ENCODE measurements at places on chromosomes 1 and 21.

GRCh38 chr1:228015276-228016180 is 8.7 kb downstream of the WNT3A start:
- DNase-seq: no peak

- no peak for DNase-seq
Observed at GRCh38 chr1:909861-910310, 13.8 kb upstream of the SAMD11 start.

DNA sequence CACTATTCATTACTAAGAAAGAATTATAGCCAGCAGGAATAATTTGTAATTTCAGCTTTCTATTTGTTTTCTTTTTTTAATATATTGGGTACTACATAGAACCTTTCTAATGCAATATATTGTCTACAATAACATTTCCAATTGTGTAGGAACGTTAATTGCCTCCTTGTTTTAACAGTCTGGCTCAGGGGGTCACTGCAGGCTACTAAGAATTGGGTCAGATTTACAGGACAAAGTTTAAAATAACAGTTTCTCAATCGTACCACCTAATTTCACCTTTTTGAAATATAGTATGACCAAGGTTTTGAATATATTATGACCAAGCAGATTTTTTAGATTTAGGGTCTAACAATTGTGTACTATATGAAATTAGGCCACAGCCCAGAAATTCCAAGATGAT is 2.4 kb downstream of the CFH start:
- DNase-seq: no peak

- DNase-seq: no peak
Observed at GRCh38 chr21:45334134-45334533, 46.4 kb upstream of the POFUT2 start.

DNA sequence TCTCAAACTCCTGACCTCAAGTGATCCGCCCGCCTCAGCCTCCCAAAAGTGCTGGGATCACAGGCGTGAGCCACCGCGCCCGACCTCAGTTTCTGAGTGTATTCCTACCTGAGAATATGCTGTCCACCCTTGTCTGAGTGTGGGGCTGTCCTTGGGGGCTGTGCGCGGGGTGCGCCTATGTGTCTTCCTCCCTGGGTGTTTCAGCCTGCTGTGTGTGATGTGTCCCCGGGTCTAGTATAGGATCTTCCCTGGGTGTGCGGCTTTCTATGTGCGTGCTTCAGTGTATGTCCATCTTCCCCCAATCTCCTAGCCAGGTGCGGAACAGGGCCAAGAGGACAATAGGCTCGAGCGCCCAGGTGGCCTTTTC is 8.3 kb upstream of the ID3 start:
- no peak for DNase-seq

DNA sequence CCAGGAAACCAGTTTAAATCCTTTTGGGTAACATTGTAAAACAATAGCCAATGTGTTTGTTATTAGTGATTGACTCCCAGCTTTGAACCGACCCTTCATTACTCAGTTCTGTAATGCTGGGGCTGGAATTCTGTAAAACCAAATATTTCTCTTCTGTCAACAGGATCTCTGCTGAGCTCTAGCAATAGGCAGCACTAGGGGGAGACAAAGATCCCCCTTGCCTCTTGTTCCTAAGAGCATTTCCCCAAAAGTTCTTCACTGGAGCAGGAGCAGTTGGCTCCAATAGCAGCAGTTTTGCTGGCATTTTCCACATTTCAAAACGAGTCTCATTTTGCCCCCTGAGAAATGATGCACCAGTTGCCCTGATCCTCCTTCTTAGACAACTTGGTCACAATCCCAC is 1671.1 kb downstream of the MRPL39 start:
- no peak for DNase-seq

GRCh38 chr1:160662910-160663309 is 16.1 kb upstream of the SLAMF1 start:
- DNase-seq: no peak

DNA sequence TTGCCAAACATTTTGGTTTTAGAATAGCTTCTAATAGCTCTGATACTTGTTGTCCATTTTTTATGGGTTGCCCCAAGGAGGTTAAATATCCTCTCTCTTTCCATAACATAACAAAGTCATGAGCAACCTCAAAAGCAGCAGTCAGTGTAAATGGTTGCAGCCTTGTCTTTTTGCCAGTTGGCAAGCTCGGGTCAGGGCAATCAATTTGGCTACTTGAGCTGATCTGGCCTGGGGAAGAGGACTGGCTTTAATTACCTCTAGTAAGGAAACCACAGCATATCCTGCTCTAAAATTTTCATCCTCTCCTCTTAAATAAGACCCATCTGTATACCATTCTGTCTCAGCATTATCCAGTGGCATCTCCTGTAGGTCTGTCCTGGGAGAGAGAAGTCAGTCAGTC is 21.2 kb upstream of the FMO4 start:
- no peak for DNase-seq

Data from activated CD4-positive, alpha-beta T cell treated with anti-CD3 and anti-CD28 coated beads, Interleukin-2, amount 50 U/mL, for 16 hours (primary cell).